G401 (cell line): ENCODE measurements at places on chromosomes 2 and 18. TPM values are rescaled to one million over a fixed set of nuclear protein-coding genes. Genes with fewer than 3 reads are reported as not detected.

INHBB gene
- not detected in 2 replicates for total RNA-seq

ALK gene
- not detected in 2 replicates for total RNA-seq

OSR1 gene
- 0.07 TPM in 1 of 2 replicates, not detected in the other for total RNA-seq

CHMP3 gene
- 58.8 and 83.8 TPM in 2 replicates for total RNA-seq

SLC8A1 gene
- 149 and 199 TPM in 2 replicates for total RNA-seq

GCG gene
- total RNA-seq, result not detected in 2 replicates

GPBAR1 gene
- total RNA-seq, result not detected in 2 replicates

NETO1 gene
- not detected in 2 replicates for total RNA-seq
